ENCODE measurements at places on chromosomes 11 and 22.

GRCh38 chr22:22935546-22936157 is 48.0 kb downstream of the IGLL5 start:
- DNase-seq, result no peak

- DNase-seq, result no peak
Measured at GRCh38 chr22:45185718-45186514, 22.2 kb downstream of the NUP50 start.

- no peak for DNase-seq
Measured at GRCh38 chr11:110283862-110284261, 12.6 kb downstream of the RDX start.

GRCh38 chr11:18696638-18697225 is 1.8 kb upstream of the TMEM86A start:
- no peak for DNase-seq

- DNase-seq, result no peak
Measured at GRCh38 chr11:3189196-3189843, 24.2 kb upstream of the OSBPL5 start.

- DNase-seq, result no peak
Measured at GRCh38 chr11:15555161-15555560, 440.4 kb downstream of the INSC start.

DNA sequence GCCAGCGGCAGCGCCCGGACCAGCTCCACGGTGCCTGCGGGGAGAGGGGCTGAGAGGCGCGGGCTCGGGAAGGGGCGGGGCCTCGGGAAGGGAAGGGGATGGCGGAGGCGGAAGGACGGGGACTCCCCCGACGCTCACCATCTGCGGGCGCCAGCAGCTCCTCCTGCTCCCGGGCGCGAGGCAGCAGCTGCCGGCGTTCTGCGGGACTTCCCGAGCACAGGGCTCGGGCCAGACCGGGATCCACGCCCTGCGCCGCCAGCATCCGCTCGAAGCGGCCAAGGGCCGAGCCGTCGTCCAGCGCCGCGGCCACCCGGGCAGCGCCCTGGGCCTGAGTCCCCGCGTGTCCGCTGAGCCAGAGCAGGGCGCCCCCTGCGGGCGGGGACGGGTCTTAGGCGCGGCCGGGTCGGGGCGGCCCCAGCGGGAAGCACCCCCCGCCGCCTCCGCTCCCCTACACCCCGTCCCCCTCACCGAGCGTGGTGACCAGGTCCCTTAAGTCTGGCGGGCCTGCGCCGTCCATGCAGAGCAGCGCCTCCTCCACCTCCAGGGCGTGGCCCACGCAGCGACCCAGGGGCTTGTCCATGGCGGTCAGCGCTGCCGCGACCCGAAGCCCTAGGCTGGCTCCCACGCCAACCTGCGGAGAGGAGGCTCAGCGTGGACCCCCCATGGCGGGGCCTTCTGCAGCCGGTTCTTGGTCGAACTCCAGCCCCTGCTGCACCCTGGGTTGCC is 873 bp upstream of the SCO2 start:
- peak; percentile 78 for DNase-seq

DNA sequence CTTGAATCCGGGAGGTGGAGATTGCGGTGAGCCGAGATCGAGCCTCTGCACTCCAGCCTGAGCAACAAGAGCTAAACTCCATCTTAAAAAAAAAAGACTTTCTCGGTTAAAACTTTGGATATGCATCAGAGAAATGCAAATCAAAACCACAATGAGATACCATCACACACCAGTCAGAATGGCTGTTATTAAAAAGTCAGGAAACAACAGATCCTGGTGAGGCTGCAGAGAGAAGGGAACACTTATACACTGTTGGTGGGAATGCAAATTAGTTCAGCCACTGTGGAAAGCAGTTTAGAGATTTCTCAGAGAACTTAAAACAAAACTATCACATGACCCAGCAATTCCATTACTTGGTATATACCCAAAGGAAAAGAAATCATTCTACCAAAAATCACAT is 619.4 kb upstream of the KIRREL3 start:
- DNase-seq, result no peak

- no peak for DNase-seq
Measured at GRCh38 chr22:25084405-25085107, 115.1 kb upstream of the CRYBB3 start.

DNA sequence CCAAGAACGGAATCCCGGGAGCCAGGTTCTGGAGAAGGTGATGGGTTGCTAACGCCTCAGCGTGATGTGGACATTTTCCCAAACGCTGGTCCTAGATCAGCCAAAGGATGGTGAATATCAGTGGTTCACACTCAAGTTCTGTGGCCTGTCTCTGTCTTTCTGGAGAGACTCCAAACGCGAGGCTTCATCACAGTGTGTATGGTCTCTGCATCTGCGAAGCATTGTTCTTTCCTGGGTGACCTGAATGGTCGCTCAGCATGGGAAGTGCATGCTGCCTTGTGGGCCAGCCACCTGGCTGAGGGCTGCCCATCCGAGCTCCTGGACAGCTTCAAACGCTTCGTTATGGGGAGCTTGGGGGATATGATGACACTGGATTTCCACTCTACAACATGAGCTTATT is 810.0 kb downstream of the TBC1D22A start:
- DNase-seq, result no peak

Measured in CD4-positive, alpha-beta T cell (primary cell).